Stimulated activated CD8-positive, alpha-beta memory T cell treated with anti-CD3 and anti-CD28 coated beads, Interleukin-15, amount 100 ng/mL, for 1 hour (primary cell): ENCODE measurements at places on chromosomes 11 and 22.

DNA sequence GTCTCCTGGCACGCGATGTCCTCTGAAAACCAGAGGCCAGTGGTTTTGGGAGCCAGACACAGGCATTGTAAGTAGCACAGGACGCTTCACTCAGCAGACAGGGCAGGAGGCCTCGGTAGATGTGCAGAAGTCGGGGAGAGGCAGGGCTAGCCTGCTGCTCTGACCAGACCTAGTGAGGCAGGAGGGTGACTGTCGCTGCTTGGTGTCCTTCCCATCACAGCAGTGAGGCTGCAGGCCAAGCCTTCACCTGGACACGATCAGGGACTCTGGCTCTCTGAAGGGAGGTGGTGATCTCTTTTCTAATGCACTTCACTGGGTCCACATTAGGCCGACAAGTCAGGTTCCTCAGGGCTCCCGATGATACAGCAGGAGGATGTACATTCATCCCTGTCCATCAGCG lies 583.7 kb downstream of the NTM start:
- no peak for DNase-seq

GRCh38 chr11:118618991-118619375 lies 11.6 kb downstream of the PHLDB1 start:
- DNase-seq, result no peak

- DNase-seq, result no peak
These were observed 35.4 kb downstream of the CHRDL2 start for GRCh38 chr11:74695705-74696280.

DNA sequence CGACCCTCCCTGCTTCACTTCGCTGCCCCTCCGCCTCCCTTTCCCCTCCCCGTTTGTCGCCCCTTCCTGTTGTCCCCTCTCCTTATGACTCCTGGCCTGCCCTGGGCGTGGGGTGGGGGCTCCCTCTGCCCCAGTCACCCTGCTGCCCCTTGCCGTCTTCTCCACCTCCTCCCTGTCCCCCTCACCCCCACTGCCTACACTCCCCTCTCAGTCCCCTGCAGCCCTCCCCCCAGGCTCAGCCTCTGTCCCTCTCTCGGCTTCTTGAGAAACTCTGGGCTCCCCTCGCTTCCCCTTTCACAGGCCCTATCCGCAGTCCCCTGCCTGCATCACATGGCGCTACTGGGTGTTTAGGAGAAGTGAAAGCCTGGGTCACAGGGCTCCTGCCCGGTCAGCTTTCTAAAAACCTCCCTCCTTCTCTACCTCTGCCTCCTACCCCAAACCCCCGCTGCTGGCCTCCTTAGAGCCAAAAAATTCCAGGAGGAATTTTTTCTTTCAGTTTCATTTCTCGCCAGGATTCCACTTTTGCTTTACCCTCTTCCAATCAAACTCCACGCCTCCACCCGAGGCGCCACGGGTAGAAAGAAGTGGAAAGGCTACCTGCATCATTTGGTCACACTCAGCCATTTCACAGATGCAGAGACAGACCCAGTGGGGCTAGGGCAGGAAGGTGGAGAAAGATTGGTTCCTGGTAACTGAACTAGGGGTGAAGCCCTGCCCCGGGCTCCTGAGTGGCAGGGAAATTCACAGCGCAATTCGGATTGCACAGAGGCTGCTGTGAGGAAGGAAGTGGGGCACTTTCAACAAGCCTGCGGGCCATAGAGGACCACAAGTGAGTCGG lies at the start of gene SLC15A3:
TSS of gene SLC15A3 (minus strand) at position 273 of the 838 bp plus-strand sequence. CDS start 625 bp downstream, outside the sequence.
- no peak for DNase-seq

- no peak for DNase-seq
These were observed 32.2 kb downstream of the TUG1 start for GRCh38 chr22:31001124-31001770.

GRCh38 chr22:22479116-22479515 lies 29.4 kb downstream of the ZNF280B start:
- no peak for DNase-seq

DNA sequence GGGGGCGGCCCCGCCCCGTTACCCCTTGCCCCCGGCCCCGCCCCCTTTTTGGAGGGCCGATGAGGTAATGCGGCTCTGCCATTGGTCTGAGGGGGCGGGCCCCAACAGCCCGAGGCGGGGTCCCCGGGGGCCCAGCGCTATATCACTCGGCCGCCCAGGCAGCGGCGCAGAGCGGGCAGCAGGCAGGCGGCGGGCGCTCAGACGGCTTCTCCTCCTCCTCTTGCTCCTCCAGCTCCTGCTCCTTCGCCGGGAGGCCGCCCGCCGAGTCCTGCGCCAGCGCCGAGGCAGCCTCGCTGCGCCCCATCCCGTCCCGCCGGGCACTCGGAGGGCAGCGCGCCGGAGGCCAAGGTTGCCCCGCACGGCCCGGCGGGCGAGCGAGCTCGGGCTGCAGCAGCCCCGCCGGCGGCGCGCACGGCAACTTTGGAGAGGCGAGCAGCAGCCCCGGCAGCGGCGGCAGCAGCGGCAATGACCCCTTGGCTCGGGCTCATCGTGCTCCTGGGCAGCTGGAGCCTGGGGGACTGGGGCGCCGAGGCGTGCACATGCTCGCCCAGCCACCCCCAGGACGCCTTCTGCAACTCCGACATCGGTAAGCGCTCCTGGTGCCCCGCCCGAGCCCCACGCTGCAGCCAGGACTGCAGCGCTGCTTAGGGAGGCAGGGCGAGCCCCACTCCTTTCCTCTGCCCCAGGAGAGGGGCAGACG lies at the start of gene TIMP3:
TSS of gene TIMP3 (plus strand) at position 169 of the 700 bp plus-strand sequence. CDS start at position 466, 297 bp downstream.
- DNase-seq, result no peak

DNA sequence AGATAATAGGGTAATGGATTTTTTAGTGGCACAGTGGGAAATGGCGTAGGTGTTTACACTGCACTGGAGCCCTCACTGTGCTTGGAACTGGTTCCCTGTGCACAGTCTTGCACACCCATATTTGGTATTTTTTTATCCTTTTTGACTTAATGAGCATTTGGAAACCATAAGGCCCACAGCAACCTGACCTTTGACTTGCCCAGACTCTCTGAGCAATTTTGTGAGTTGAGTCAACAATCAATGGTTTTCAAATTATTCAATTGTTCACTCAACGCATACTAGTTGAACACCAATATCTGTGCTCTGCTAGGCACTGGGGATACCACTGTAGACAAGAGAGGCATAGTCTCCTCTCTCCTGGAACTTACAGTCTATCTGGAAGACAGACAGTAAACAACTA lies 14.3 kb downstream of the CD44 start:
- DNase-seq, result no peak

GRCh38 chr11:45674481-45675190 lies 9.2 kb upstream of the CHST1 start:
- DNase-seq, result no peak

- DNase-seq, result no peak
These were observed 125.5 kb upstream of the NECTIN1 start for GRCh38 chr11:119854521-119854920.

DNA sequence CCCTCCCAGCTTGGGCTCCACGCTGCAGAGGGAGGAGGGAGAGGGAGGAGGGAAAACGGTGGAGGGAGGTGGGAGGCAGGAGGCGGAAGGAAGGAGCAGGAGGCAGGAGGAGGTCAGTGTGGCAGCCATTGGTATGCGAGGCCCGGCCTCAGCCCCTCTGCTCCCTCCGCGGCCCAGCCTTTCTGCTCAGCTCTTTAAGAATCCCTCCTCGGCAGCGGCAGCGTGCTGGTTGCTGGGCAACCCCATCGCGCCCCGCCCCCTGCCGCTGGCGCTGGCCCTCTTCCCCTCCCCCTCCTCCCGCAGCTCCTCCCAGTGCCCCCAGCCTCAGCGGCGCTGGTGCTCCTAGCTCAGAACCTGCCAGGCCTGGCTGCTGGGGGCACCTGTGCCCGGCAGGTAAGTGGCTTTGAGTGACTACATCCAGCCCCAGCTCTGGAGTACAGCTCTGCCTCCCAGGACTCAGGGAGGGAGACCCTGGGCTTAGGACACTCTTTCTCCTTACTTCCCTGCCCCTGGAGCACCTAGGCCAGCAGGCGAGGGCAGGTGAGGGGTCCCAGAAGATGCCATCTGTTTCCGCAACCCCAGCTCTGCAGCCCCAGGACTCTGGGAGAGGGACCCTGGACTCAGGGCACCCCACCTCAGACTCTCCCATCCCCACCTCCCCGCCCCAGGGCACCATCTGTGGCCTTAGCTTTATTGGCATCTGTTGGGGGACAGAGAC lies 7.2 kb upstream of the FLRT1 start:
- DNase-seq, result no peak

DNA sequence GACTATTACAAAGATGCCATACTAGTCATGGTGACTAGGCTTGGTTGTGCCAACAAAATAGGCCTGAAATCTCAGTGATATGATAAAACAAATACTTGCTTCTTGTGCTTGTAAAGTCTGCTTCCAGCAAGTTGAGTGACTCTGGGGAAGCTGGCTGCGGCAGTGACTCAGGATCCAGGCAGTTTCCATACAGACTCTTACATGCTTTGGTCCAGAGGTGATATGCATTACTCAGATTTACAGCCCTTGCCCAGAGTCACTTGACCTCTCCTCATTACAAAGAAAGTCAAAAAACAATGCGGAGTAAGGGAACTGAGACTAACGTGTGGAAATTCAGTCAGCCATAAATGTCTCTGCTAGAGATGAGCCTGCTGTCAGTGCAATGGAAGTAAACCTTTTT lies 387.5 kb downstream of the KCNA4 start:
- no peak for DNase-seq

DNA sequence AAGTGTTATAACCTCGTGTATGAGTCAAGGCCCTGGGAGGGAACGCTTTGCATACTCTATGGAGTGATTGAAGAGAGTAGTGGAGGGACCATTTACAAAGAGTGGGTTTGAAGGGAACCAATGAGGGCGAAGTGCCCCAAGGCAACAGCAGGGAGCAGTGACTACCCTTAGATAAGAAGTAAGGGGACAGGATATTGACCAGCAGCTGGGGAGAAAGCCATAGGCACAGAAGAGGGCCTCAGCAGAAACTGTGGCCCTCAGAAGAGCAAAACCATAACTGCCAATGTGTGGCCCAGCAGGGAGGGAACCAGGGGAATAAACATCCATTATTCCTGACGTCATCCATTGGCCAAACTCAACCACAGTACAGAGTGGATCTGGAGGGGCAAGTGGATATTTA lies 24.7 kb downstream of the PARVA start:
- no peak for DNase-seq

DNA sequence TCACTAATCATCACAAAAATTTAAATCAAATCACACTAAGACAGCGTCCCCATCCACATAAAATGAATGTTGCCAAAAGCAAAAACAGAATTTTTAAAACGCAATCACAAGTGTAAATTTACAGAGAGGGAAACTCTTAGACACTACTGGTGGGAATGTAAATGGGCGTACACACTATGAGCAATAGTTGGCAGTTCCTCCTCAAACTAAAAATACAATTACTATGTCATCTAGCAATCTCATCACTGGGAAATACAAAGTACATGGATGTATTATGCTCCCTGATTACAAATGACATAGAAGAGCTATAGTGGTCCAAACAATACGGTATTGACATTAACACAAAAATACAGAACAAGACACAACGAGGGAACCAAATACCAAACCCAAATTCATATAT lies 8.7 kb upstream of the RGL4 start:
- DNase-seq, result no peak

DNA sequence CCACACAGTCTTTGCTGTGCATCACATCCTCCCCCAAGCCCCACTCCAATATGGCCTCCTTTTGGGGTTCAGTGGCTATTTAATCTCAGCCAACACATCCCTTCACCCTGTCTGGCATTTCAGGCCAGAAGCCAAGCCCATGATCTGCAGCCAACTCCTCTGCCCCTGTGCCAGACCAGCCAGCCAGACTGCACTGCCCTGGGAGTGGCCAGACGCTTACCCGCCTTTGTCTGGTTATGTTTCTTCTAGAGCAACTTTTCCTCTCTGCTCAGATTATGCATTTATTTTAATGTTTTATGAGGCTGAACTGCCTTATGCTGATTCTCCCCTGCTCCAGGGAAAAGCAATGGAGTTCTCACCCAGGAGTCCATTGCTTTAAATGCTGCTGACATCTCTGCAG lies 206.7 kb upstream of the TBCEL start:
- no peak for DNase-seq

- DNase-seq, result no peak
These were observed 13.2 kb upstream of the PPM1F start for GRCh38 chr22:21965762-21966288.

GRCh38 chr11:76329983-76330382 lies 50.9 kb downstream of the THAP12 start:
- no peak for DNase-seq

GRCh38 chr11:46127150-46127638 lies 5.9 kb upstream of the PHF21A start:
- DNase-seq, result peak; percentile 10

DNA sequence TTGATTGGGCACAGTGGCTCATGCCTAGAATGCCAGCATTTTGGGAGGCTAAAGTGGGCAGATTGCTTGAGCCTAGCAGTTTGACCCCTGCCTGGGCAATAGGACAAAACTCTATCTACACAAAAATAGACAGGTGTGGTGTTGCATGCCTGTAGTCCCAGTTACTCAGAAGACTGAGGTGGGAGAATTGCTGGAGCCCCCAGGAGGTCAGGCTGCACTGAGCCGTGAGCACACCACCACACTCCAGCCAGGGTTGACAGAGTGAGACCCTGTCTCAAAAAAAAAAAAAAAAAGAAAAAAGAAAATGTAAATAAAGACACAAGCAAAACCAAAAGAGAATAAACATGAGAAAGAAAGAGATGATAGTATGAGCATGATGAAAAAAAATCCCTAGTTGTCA lies 802.4 kb upstream of the ANO3 start:
- DNase-seq, result no peak

DNA sequence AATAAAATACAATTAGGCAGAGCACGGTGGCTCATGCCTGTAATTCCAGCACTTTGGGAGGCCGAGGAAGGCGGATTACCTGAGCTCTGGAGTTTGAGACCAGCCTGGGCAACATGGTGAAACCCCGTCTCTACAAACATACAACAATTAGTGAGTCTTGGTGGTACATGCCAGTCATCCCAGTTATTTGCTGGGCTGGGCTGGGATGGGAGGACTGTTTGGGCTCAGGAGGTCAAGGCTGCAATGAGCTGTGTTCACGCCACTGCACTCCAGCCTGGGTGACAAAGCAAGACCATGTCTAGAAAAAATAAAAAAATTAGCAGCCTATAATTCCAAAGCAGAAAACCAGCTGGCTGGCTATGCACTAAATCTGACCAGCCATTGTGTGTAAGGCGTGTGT lies 35.1 kb downstream of the APOL3 start:
- DNase-seq, result no peak

DNA sequence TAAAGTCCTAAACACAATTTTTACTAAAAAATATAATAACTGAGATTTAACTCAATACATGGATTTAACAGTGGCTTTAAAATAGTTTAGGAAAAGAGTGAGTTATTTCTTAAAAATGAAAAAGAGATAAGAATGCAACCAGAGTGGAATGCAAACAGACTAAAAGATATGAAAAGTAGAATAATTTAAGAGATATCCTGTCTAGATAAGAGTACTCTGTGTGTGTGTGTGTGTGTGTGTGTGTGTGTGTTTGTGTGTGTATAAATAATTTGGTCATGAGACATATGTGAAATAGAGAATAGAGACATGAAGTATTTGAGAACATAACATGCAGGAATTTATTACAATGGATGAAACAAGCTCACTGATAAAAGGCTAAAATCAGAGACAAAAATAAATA lies 986.9 kb upstream of the CHORDC1 start:
- DNase-seq, result no peak
